Osteoblast (primary cell): ENCODE measurements at places on chromosomes 16 and 17.

- peak; percentile 58 for DNase-seq
Measured at GRCh38 chr16:14405611-14406537, 224.2 kb downstream of the PARN start.

- no peak for DNase-seq
Measured at GRCh38 chr16:68718590-68718989, 18.5 kb upstream of the CDH1 start.

DNA sequence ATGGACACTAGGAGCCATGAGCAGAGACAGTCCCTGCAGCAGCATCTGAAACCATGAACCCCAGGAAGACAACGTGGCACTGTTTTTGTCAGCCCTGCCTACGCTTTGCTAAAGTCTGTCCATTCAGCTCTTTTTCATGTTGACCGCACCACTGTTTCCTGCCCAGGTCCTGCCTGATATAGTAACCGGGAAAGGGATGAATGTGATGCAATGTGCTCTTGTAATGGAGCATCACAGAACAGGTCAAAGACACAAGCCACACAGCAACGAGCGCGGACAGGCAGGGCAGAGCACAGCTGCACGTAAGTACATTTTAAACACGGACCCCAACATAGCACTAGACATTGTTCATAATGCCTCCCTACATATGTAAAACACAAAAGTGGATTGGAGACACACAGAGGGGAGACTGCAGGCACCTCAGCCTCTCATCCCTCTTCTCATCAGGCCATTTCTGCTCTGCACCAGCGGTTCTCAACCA is 16.9 kb upstream of the TNFRSF13B start:
- no peak for DNase-seq

DNA sequence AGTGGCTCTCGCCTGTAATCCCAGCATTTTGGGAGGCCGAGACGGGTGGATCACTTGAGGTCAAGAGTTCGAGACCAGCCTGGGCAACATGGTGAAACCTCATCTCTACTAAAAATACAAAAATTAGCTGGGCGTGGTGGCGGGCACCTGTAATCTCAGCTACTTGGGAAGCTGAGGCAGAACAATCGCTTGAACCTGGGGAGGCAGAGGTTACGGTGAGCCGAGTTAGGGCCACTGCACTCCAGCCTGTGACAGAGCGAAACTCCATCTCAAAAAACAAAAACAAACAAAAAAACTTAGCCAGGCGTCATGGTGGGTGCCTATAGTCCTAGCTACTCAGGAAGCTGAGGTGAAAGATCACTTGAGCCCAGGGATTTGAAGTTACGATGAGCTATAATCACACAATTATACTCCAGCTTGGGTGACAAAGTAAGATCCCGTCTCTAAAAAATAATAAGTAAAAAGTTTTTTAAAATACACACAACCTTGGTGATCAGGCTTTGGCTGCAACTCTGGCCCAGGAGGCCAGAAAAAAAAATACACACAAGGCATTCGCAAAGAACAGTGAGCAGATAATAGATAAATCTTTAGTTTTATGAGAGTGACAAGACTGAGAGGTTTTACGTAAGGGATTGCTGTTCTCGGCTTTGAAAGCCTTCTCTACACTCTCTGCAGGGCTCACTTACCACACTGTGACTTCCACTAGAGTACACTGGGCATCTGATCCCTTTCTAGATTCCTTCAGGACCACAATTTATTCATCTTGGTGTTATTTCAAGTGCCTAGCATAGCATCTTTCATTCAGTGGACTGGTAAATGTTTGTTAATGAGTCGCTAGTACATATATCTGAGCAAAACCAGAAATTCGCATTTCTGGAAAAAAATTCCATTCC is 5.9 kb downstream of the GSPT1 start:
- peak; percentile 10 for DNase-seq

GRCh38 chr16:87948119-87948545 is 3.1 kb upstream of the BANP start:
- DNase-seq = no peak

DNA sequence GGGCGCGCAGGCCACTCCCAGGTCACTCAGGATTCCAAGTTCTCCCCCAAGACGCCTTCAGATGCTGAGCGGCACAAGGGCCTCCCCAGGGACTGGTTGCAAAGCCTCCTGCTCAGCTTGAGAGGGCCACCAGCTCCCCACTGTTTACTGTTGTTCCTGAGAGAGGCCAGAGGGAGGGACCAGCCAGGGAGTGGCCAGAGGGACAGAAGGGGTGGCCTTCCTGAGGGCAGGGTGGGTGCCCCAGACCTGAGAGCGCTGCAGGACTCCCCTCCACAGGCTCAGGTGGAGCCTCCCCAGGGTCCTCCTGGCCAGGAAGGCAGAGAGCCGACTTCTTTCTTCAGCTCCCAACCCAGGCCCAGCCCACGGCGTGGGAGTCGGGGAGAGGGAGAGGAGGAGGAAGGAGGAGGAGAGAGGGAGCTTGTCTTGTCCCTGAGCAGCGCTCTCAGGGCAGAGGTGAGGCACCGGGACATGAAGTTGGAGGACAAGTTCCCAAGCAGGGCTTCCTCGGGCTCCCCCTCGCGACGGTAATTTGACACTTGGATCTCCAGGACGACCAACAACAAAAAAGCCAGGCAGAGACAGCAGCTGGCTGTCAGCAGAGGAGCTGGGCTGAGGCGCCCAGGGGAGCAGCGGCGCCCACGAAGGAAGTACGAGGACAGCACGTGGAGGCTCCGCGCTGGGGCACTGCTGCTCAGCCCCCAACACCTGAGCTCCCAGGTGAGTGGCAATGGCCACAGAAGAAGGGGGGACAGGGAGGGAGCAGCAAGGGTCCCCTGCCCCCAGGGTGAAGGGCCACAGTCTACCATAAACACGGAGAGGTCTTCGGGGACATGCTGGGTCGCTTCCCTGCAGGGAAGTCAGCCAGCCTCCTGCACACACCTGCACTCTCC is 497 bp downstream of the SMIM5 start:
- peak; percentile 100 for DNase-seq

GRCh38 chr17:8985054-8985701 is 19.7 kb upstream of the PIK3R5 start:
- DNase-seq = no peak

- DNase-seq = no peak
Measured at GRCh38 chr16:11057711-11058345, 113.5 kb downstream of the CLEC16A start.

DNA sequence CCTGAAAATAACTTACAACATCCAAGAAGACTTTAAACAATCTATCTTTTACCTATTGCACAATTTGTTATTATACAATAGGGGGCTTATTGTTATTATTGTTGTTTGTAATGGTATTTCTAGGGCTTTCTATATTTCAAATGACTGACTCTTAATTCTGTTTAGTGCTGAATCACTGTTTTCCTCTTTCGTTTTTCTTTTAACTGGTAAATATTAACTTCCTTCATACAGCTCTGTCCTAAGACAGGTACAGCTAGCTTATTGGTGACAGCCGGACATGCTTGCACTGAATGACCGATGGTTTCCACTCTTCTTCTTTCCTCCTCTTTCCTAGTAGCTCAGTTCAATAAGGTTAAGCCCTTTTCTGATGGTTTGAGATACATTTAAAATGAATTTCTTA is 11.6 kb downstream of the KRTAP9-7 start:
- no peak for DNase-seq

DNA sequence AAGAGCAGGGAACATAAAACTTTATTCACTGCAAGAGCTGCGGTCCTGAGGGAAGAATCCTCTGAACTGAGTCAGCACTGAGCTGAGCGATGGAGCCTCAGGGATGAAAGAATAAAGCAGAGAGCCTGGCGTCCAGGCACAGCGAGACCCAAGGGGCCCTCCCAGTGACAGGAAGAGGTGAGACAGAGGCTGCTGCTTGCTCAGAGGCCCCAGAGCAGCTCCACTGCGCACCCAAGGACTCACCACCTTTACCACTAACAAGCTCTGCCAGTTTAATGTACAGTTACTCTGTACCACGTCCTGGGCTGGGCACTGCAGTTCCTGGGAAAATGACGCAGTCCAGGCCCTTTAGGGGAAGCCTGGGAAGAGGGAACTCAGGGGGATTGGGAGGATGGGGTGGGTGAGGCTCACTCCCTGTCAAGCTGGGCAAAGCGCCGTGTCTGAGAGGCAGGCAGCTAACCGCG is 5.6 kb downstream of the GFAP start:
- DNase-seq = peak; percentile 99

DNA sequence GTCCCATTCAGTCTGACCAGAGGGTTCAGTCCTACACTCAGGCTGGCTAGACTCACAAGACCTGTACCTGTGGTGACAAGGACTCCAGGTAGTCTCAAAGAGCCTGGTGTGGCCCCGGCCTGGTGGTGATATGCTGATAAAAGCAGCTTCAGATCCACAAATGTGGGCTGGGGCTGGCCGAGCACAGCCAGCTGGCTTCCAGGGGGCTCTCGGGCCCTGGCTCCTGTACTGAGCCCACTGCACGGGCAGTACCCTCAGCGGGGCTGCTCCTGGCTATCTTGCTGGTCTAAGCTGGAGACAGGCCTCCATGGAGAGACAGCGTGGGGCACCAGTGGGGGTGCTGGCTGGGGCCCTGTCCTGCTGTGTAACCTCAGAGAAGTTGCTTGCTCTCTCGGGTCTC is 4.3 kb downstream of the SMIM5 start:
- peak; percentile 89 for DNase-seq

DNA sequence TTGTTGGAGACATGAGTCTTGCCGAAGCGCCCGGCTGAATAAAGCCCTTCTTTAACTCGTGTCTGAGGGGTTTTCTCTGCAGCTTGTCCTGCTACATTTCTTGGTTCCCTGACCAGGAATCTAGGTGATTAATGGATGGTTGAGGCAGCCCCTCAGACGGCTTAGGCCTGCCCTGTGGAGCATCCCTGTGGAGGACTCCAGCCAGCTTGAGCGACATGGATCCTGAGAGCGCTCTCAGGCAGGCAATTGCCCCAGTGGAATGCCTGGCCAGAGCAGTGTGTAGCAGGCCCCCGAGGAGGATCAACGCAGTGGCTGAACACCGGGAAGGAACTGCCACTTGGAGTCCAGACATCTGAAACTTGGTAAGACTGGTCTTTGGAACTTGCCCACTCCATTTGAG is 17.3 kb upstream of the ENDOV start:
- no peak for DNase-seq

- DNase-seq = no peak
Measured at GRCh38 chr16:13587181-13587580, 332.8 kb upstream of the ERCC4 start.

- DNase-seq = no peak
Measured at GRCh38 chr17:44996304-44996703, 28.2 kb upstream of the C1QL1 start.
